Effector CD4-positive, alpha-beta T cell (primary cell): ENCODE measurements at places on chromosomes 3 and 15.

DNA sequence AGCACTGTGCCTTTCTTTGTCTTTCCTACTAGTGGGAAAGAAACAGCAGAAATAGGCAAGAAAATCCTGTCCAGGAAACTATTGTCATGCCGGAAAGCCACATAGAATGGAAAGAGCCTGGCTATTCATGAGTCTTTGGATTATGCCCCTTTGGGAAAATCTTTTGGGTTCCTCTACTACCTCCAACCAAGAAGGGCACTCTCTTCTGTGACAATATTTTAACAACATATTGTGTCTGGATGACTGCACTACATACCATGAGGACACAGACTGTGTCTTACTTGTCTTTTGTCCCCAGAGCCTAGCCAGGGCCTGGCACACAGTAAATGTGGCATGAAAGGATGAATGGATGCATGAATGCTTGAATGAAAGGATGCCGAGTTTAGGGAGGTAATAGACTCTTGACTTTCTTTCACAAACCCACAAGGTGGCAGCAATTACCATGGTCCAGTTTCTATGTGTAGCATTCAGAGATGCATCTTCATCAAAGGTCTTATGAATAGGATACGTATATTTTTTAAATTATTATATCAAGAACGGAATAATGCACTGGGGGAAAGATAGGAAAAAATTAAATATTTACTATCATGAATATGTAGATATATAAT, 30.3 kb downstream of the ARL14 start:
- no peak for DNase-seq

GRCh38 chr15:48652510-48653076, 7.1 kb upstream of the FBN1 start:
- DNase-seq = no peak

DNA sequence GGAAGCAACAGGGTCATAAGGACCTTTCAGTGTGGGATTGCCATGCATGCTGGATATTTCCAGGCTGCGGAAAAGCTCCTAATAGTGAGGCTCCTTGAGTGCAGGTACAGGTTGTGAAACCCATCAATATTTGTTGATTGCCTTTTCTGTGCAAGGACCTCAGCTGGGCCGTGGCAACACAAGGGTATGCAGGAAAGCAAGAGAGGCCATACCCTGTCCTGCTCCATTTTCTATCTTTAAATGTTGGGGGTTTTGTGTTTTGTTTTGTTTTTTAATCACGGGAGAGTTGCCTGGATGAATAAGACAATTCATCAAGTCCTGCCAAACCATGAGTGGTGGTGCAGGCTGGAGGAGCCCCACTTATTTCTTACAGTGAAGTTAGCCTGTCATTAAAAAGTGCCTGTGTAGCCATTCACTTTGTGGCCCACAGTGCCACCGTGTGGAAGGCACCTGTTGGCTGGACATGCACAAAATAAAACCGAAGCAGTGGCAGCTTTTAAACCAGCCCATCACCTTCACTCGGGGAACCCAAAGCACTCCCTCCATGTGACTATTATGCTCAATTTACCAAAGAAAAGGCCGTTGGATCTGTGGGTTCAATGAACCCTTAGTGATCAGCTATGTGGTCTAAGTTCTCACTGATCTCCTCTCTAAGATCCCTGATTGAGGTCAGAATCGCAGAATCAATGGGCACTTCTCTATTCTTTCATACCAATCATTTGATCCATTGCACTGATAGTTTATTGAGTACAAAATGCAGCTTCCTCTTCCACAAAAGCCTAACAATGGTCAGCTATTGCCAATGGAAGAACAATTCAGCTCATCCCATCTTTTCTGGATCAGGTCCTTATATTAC, 42.2 kb downstream of the CLDN18 start:
- no peak for DNase-seq

GRCh38 chr3:39294446-39295183, 14.8 kb upstream of the CX3CR1 start:
- no peak for DNase-seq

DNA sequence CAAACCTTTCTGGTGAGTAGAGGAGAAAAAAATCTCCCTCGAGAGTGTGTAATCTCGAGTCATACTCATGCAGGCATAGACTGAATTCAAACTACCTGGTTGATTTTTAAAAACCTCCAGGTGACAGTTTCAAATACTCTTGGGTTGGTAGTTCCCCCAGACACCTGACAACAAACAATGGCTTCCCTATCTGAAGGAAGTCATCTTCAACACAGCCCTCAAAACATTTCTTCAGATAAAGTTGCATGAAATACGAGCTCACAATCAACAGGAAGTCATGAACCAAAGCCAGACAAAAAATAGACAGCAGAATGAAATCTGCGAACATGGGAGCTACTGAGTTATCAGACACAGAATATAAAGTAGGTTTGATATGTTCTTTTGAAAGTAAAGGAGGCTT, 112.8 kb downstream of the ST8SIA2 start:
- DNase-seq = no peak

- no peak for DNase-seq
Observed at GRCh38 chr3:26962492-26963360, 340.2 kb downstream of the LRRC3B start.

- DNase-seq = no peak
Observed at GRCh38 chr15:71252044-71252739, 136.9 kb downstream of the THSD4 start.

DNA sequence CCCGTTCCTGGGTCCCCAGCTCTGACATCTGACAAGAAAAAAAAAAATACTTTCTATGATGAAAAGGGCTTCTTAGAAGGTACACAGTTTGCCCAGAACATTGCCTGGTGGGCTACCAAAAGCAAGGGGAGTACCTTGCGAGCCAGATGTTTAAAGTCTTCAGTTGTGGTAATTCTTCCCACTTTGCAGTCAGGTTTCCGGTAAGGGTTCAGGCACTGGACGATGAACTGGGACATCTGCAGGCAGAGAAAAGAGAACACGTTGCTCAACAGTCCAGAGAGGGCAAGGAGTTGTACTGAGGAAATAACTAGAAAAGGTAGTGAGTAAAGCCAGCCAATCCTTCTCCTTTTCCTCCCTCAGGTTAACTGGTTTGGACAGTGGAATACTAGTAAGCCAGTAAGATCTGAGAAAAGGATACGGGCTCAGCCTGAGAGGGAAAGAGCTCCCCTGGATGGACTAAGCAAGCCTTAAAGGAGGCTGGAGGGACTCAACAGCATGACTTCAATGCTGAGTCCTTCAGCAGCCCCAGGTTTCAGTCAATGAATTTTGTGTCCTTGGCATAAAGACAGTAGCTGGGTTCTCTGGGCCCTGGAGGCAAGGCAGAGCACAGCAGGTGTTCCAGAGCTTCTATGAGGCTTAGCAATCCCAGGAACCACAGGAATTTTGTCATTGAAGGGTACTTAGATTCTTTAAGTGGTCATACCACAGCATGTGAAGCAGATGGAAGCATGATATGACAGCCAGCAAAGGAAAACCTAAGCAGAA, 38.2 kb downstream of the NBEAL2 start:
- no peak for DNase-seq

DNA sequence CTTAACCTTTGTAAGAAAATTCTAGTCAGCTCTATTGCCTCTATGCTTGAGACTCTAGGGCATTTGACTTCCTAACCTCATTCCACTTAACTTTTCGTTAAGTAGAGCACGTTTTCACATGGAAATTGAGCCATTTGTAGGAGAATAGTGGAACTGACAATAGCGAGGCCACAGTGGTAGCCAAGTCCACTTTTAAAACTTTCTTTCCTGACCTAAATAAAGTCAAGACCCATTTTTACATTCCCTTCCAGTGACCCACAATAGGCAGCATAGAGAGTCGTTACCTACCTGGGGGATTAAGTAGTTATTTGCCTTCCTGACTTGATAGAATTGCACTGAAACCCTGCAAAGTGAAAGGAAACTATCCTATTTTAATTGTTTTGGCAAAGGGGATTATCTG, 386.0 kb upstream of the NECTIN3 start:
- no peak for DNase-seq

- no peak for DNase-seq
Observed at GRCh38 chr3:114671741-114672510, 378.1 kb downstream of the TIGIT start.

- DNase-seq = no peak
Observed at GRCh38 chr15:53985562-53985961, 7.3 kb downstream of the UNC13C start.

GRCh38 chr3:7305561-7305960, 444.6 kb downstream of the GRM7 start:
- DNase-seq = no peak

DNA sequence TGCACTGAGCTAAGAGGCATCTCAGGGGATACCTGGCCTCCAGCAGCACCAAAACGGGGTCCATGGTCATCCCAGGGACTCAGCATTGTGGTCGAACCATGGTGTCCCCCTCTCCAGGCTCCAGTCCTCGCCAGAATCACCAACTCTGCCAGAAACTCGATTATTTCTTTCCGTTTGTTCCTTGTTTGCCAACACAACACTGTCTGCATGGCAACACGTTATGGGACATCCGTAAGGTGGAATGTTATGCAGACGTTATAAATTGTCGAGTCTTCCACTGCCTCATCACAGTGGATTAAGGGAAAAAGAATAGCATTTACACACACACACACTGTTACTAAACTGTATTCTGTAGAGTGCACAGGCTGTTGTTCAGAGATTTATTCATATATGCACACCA, 52.5 kb upstream of the RPL32 start:
- DNase-seq = no peak

DNA sequence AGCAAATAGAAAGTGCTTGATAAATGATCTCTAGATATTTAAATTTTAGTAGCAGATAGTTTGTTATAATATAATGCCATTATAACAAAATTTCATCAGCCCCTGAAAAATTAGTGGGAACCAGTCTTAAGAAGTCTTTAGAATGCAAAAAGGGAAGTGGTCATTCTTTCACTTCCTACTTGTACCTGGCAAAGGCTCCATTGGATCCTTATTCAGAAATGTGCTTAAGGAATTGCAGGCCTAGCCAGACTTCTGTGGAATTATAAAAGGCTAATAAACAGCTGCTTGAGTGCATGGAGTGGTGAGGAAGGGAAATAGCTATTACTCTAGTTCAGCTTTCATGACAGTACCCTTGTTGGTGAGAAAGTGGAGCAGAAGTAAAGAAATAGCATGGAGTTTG, 24.2 kb downstream of the PPM1L start:
- no peak for DNase-seq

DNA sequence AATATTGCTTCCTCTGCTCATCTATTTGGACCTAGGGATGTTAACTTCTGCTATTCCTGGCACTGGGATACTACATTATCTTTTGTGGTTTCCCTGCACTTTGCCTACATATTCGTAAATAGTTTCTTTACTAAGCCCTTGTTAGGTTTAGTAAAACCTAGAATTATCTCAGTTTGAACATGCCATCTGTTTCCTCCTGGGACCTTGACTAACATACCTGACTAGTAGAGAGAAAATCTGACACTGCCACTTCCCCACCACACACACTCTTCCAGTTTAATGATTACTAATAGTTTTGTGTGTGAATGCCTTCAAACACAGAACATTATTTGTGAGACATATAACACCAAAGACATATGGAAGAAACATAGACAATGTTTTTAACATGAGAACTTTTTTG, 28.2 kb upstream of the SOX2 start:
- no peak for DNase-seq

DNA sequence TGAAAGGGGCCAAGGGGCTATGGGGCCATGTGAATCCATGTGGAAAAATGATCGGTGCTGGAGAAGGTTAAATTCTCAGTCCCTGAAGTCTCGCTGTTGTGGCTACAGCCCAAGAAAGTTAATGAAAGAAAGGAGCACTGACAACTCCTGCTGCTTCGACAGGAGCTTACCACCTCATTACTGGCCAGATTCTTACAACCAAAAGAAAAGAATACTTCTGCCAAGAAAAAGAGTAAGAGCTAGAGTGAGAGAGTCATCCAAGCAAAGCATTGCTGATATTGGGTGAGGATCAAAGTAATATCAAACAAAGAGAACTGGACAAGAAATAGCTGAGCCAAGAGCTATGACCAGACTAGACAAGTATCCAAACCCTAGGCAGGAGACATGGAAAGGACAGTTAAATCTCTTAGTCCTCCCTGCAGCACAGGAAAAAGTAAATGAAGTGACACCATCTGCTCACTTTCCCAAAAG, 348.4 kb upstream of the PLSCR5 start:
- no peak for DNase-seq

DNA sequence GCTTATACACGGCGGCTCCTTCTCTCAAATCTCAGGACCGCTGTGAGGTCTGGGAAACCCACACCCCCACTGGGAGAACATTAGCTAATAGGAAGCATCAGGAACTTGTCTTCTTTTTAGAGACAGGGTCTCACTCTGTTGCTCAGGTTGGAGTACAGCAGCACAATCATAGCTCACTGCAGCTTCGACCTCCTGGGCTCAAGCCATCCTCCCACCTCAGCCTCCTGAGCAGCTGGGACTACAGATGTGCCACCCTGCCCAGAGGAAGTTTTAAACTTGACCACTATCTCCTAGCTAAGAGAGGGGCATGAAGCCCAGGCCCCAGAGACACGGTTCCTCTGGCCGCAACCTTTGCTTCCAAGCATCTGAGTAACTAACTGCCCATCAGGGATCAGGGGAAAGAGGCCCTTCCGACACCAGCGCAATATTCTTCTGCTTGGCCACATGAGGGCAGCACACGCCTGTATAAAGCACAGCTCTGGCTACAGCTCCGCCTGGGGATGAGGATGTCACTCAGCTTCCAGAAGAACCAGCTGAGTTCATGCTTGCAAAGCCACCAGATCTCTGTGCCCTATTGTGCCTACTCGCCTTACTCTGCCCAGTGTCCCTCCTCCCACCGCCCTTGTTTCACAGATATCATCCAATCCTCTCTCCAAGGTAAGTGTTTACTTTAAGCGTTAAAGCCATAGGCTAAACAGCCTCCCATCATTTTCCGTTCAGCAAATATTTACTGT, 57.6 kb upstream of the SLC6A11 start:
- DNase-seq = peak; percentile 18

DNA sequence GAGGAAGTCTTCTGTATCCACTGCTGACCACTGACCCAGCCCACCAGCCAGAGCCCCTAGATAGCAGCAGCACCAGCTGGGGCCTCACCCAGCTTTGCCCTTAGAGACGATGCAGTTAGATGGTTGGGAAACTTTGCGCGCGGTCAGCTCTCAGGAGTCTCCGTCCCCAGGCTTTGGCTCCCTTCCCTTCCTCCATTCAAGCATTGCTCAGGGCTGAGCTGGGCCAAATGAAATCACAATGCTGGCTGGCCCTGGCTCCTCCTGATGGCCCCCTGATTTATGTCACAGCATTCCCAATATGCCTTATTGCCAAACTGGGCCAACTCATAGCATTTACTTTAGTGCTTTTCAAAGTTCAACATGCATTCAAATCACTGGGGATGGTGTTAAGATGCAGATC, 34.6 kb upstream of the RHCG start:
- DNase-seq = no peak
